AG08395 (cell line): ENCODE measurements at places on chromosomes 3 and 15.

- DNase-seq: peak; percentile 36
These were observed 14.9 kb upstream of the GP9 start for GRCh38 chr3:129045675-129046036.

- DNase-seq: no peak
These were observed 220.4 kb upstream of the THBS1 start for GRCh38 chr15:39360452-39360851.

- DNase-seq: no peak
These were observed 33.1 kb downstream of the WNT5A start for GRCh38 chr3:55453886-55454496.

GRCh38 chr3:24119321-24119751, 174.2 kb downstream of the NR1D2 start:
- peak; percentile 9 for DNase-seq

- DNase-seq: no peak
These were observed 46.8 kb upstream of the NSMCE3 start for GRCh38 chr15:29316422-29316821.

GRCh38 chr3:72633534-72633933, 214.7 kb downstream of the SHQ1 start:
- DNase-seq: no peak

DNA sequence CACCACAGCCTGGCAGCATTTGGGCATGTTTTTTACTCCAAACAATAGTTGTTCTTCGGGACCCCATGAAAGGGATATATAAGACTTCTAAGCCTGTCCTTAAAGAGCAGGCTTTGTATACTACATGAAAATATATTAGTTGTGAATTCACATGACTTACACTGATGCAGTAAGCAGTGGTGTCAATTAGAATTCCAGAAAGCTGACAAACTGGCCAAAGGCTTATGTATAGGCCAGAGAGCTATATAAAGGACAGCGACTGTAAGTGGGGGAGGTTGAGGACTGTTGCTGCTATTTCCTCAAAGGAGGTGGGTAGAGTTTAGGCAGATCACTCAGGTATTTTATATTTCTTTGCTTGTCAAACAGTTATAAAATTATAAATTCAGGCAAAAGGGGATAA, 24.8 kb downstream of the KPNA4 start:
- no peak for DNase-seq

DNA sequence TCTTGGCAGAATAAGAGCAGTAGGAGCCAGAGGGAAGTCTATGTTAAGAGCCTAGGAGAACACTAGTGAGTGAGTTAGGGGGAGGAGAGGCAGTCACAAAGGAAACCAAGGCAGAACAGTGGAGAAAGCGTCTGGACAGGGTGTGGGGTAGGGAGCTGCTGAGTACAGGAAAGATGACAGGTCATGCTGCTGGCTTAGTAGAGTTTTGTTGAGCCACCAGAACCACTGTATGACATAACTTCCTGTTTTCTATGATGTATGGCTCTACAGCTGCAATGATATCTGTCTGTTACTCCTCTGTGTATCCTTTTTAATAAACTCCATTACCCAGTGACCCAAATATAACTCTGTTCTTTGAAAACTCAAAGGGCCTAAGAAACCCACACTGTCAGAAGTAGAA, 10.6 kb upstream of the STT3B start:
- no peak for DNase-seq

DNA sequence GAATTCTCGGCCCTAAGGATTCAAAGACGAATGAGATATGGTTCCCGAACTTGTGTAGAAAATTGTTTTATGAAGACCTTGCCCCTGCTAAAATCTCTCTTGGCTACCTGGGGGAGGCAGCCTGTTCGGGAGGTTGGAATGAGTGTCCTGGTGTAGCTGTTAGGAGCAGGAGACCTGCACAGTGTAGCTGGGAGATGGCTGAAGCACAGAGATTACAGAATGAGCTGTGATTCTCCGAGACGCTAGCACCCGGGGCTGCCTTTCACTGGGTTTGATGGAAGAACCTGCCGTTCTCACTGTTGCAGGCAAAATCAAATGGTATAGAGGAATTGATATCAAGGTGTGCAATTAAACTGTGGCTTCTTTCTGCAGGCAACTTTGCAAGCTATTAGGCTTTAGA, 68.0 kb downstream of the TRAK1 start:
- DNase-seq: no peak

DNA sequence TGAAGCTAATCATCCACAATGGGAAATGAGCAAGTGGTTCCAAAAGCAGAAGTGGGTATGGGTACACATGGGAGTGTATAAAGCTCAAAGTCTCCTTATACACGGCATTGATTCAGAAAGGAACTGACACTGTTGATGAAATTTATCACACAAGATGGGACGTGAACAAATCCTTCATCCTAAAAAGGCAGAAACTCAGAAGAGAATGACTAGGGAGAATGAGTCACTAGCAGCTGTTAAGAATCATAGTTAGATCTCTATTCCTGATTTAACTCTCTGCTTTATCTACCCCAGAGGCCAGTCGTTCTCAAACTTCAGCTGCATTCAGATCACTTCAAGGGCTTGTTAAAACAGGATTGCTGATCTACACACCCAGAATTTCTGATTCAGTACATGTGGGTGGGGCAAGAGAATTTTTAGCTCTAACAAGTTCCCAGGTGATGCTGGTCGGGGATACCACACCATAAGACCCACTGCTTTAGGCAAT, 97.7 kb upstream of the PHLDB2 start:
- peak; percentile 69 for DNase-seq

DNA sequence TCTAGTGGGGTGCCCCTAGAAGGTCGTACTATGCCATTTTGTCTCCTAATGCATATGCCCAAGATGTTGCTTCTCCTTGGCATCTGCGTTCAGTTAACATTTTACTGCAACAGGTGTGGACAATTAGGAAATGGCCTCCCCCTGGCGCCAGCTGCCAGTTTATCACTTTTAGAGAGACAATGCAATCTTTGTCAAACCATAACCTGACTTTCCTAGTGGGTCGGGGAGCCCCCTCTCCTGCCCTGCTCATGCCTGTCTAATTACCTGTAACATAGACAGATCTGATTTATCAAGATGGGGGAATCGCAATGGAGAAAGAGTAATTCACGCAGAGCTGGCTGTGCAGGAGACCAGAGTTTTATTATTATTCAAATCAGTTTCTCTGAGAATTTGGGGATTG, 353.7 kb upstream of the SGO1 start:
- no peak for DNase-seq

GRCh38 chr3:46609944-46610722, 2.2 kb upstream of the FAM240A start:
- no peak for DNase-seq

GRCh38 chr3:190909908-190910307, 47.4 kb upstream of the GMNC start:
- no peak for DNase-seq

GRCh38 chr3:40325465-40325864, 16.0 kb downstream of the EIF1B start:
- DNase-seq: no peak

DNA sequence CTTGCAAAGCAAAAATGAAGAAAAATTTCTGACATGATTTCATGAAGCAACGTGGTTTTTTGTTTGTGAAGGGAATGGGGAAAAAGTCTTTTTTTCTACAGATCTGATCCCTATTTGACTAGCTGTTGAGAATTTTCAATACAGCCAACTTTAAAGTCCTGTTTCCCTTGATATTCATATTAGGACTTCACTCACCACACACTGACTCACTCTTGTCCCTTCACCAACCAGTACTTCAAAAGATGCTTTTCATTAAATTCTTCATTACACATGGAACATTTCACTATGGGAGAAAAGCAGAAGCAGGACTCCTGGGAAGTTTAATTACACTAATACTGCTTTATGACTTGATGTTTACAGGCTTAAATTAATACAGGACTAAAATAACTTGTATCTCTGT, 16.6 kb downstream of the TRANK1 start:
- no peak for DNase-seq

DNA sequence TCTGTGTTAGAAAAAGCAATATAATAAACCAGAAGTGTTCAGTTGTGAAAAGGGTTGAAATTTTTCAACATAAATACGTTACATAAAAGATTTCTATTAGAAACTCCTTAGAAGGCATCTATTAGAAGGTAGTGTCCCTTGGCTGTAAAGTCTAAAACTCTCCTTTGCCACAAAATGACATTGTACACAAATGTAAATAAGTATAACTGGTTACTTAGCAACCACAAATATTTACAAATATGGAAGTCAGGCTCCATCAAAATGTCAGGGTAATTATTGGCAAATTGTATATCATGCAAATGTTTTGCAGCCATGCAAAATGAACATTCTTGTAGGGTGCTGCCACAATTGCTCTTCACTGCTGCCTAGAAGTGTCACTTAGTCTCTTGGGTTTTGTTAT, 419.1 kb upstream of the CDIN1 start:
- no peak for DNase-seq

GRCh38 chr15:41039121-41039520, 77.0 kb downstream of the INO80 start:
- DNase-seq: no peak

DNA sequence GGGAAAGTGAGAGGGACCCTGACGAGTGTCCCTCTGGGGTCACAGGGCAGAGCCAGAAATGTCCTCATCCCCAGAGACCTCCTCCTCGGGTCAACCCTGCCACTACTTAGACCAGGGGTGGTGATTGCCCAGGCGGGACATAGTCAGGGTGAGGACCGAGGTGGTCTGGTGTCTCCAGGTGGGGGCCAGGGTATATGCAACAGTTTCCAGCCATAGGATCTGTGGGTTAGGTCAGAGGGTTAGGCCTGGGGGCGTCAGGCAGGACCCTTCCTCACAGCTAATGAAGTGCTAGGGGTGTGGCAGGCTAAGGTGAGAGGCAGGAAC, 22.3 kb upstream of the FBLN2 start:
- no peak for DNase-seq

GRCh38 chr3:126751611-126752302, 47.7 kb downstream of the CHCHD6 start:
- DNase-seq: no peak

- no peak for DNase-seq
These were observed 1.2 kb downstream of the BTLA start for GRCh38 chr3:112497897-112498548.

DNA sequence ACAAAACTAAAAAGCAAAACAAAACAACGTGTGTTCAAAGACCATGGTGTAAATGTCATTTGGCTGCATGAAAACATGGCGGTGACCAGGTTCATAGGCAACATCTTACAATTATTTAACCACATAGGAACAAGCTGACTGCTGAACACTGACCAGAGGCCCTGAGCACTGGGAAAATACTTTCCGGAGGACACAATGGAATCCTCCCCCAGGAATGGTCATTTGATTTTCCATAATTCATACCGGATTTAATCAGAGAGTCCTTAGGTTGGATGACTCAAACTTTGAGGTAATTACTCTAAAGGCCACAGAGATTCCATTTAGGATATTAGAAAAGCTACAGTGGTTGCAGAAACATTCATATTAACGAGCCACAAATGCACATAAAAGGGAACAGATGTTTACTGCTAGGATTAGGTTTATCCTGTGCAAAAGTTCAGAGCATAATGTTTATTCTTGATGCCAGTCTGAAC, 254.7 kb downstream of the NR1D2 start:
- DNase-seq: peak; percentile 71

GRCh38 chr15:62412686-62413085, 247.6 kb upstream of the C2CD4B start:
- DNase-seq: no peak

- DNase-seq: no peak
These were observed 140.9 kb downstream of the ALDH1A2 start for GRCh38 chr15:57924598-57924997.

DNA sequence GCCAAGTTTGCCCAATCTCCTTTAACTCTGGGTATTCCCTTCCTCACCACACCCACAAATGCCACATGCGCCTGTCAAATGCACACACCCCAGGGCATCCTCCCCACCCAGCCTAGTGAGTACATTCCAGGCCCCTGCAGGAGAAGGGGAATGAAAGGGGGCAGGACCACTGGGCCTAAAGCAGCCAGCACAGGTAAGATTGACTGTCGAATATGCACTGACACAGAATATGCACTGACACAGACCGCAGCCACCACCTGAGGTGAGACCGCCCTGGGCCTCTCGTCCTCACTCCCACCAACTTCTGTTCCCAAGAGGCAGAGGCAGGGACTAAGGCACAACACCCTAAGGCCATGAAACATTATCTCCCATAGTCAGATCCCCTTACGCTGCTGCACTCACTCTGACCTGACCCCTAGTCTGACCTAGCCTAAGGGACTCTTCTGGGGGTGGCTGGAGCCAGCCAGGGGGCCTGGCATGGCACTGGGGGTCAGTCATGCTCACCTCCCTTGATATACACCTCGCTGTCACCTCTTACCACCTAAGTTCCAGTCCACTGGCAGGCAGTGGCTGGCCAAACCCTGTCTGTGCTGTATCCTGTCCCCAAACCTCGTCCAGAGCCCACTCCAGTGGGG, 10.8 kb downstream of the AP3B2 start:
- DNase-seq: no peak

GRCh38 chr15:95620934-95621579, 709.4 kb upstream of the NR2F2 start:
- DNase-seq: no peak

GRCh38 chr3:115598216-115598615, 25.1 kb upstream of the GAP43 start:
- DNase-seq: no peak

- peak; percentile 94 for DNase-seq
These were observed 18.1 kb upstream of the SLC22A13 start for GRCh38 chr3:38247366-38248035.

DNA sequence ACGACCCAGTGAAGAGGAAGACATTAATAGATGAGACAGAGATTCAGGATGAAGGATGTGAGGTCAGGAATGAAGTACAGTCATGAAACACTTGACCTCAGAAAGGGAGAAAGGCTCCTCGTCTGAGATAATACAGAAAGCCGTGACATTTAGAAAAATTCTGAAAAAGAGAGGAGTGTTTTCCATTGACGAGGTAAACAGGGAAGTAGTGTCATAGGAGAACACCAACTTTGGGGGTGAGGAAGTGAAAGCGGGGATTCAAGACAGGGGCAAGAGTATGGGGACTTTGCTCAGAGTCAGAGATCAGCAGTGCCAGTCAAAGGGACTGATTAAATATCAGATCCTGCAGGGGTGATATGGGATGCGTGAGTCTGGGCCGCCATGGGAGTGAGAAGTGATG, 160.9 kb downstream of the PLCL2 start:
- DNase-seq: no peak

DNA sequence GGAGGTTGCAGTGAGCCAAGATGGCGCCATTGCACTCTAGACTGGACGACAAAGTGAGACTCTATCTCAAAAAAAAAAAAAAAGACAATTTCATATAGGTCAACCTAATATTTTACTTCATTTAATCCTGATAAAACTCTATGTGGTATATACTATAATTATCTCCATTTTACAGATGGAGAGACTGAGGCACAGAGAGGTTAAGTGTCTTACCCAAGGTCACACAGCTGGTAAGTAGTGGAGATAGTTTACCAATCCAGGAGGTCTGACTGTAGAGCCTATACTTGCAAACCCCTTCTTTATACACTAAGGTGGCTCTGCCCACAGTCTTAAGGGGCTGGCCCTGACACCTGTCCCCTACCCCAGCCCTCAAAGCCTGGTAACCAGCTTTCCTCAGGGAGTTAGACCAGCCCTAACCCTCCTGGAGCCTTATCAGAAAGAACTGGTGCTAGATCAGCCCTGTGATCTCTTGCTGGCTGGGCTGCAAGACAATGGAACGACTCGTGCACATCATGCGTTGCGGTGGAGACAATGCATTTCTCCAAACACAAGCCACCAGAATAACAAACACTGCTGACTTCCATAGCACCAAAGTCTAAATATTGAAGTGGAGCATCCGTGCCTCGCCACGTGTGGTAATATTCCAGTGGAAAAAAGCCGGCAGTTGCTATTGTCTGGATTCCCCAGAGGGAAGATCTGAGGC, 60.0 kb upstream of the SMAD3 start:
- no peak for DNase-seq
